ENCODE measurements at places on chromosomes 4 and X. TPM values are rescaled to one million over a fixed set of nuclear protein-coding genes. Genes with fewer than 3 reads are reported as not detected.

GRCh38 chr4:40886931-40887763, 137.4 kb downstream of the NSUN7 start:
- no peak for DNase-seq

DNA sequence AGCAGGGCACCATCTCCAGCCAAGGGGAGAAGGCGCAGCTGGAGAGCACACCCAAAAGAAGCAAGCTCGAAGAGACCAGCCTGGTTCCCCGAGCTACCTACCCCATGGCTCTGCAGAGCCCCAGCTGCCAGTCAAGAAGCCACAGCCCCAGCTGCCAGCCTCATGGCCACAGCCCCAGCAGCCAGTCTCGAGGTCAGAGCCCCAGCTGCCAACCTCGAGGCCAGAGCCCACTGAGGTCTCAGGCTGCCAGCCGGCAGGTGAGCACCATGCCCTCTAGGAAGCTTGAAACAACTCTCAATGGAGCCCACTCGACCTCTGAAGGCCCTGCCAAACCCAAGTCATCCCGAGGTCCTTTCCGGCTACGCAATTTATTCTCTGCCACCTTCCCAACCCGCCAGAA, 27.0 kb upstream of the PRPS1 start:
- no peak for DNase-seq

DNA sequence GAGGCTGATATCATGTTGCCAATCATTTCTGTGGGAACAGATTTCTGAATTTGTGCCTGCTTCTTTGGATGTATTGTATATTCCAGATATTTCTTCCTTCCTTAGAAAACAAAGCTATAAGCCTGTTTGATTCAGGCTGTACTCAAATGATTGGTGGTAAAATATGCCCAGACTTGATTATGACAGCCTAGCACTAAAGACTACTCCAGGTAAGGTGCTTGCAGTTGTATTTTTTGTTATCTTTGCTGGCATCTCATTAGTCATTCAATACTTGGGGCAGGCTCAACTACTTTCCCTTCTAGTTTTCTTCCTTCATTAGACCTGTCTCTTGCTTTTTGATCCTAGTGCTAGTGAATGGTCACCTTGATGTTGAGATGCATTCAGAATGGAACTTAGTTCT, 90.6 kb downstream of the ZNF518B start:
- no peak for DNase-seq

- DNase-seq = no peak
Observed at GRCh38 chrX:11349661-11350337, 56.6 kb downstream of the AMELX start.

DNA sequence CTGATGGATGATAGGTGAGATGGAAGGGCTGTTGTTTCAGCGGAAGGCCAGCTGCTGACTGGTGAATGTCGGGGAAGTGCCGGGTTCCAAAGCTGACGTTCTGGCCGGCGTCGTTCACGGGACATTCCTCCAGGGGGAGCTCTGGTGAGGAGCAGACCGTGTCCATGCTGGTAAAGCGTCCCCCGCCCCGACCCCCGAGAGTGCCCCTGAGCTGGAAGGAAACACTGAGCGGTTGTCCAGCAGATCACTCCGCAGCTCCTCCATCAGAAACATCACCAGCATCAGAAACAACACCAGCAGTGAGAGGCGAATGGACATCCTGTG, 18.6 kb upstream of the ADRA2C start:
- DNase-seq = peak; percentile 28

DNA sequence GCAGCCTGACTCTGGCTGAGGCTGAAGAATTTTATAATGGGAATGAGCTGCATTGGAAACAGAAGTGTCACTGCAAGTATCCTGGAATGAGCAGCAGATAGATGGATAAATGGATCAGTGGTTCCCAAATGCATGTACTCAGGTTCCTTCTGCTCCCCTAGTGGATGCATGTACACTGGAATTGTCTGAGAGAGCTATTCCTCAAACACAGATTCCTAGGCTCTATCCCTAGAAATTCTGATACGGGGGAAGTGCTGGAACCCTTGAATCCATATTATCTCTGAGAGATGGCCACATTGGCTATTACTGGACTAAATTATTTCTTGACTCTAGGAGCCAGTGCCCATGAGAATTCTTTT, 64.8 kb downstream of the TMEM131L start:
- DNase-seq = no peak

GRCh38 chr4:75065909-75066308, 133.0 kb downstream of the PARM1 start:
- no peak for DNase-seq

GRCh38 chrX:154900323-154900722, 14.2 kb downstream of the F8A1 start:
- no peak for DNase-seq

DNA sequence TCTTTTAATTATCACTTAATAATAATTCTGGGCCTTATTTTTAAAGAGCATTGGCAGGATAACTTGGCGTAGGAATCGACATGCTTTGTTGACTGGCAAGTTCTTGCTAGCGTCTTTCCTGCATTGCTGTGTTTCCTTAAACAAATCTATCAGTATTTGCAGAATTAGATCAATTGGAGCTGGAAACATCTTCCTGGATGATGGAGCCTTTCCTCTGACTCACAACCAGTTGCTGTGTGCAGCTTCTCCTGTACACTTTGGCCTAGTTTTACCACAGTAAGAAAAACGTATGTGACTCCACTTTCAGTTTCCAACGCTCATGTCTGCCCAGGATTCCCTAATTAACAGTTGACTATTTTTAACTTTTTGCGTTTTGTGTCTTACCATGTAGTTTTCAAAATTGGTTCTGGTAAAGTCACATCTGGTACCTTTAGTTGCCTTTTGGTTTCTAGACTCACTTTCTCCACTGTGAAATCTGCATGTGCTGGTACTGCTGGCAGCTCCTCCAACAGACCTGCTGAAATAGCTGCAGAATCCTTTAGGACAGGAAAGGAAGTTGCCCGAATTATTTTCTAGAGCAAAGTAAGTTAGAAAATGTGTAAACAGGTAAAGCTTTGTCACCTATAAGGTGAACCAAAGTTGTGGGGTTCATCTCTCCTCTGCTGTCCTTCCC, 553.2 kb upstream of the FAT1 start:
- DNase-seq = no peak

ZAR1 gene
- not detected for total RNA-seq

ARMCX5 gene
- 2.8 TPM for total RNA-seq

FAAH2 gene
- total RNA-seq = 0.69 TPM

ART3 gene
- 145 TPM for total RNA-seq

AGTR2 gene
- total RNA-seq = 0.22 TPM

SOX3 gene
- not detected for total RNA-seq

DNAAF6 gene
- total RNA-seq = not detected

WWC2 gene
- total RNA-seq = 38.0 TPM

TENT5D gene
- total RNA-seq = not detected

CWH43 gene
- not detected for total RNA-seq

TMEM128 gene
- 9.5 TPM for total RNA-seq

PITX2 gene
- 0.50 TPM for total RNA-seq

All from left ventricle myocardium superior (tissue), 1 donor.